COR-L47 (cell line): ENCODE measurements at places on chromosomes 6 and 20.

GRCh38 chr6:158571826-158572652 is 12.1 kb downstream of the TMEM181 start:
- no peak for DNase-seq

GRCh38 chr6:133606852-133607251 is 282.1 kb upstream of the TCF21 start:
- DNase-seq, result no peak

DNA sequence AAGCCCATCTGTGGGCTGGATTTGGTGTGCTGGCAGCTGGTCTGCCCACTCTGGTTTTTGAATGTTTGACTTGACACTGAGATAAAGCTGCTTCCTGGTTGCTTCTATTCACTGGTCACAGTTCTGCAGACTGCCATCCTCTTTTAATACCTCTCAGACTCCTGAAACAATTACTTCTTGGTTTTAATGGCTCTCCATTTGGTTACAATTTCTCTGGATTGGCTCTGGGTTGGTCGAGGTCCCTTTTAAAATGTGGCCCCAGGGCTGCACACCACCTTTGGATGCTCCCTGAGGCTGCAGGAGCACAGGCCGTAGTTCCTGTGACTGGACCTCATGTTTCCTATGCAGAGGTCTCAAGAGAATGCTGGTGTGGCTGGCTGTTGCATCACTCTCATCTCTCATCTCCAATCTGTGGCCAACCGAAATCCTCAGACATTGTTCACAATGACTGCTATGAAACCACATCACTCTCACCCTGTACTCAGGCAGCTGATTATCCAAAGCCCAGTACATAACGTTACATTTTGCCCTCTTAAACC is 98.5 kb downstream of the INSM1 start:
- DNase-seq, result no peak

DNA sequence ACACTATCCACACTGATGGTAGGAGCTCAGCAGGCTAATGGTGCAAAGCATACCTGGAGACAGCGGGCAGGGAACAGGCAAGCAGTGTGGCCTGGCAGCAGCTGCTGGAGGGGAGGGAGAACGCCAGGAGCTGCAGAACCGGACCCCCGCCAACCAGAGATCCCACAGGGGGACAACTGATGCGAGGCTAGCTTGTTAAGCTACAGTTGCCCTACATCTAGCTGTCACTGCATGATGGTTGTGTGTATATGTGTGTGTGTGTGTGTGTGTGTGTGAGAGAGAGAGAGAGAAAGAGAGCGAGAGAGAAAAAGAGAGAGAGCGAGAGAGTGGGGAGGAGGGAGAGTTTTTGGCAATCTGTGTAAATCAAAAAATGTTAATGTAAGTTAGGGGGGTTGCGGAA is 69.7 kb upstream of the NHSL1 start:
- no peak for DNase-seq

GRCh38 chr6:145119081-145119480 is 616.2 kb downstream of the EPM2A start:
- DNase-seq, result no peak

GRCh38 chr6:112457886-112458285 is 110.8 kb downstream of the RFPL4B start:
- DNase-seq, result no peak

DNA sequence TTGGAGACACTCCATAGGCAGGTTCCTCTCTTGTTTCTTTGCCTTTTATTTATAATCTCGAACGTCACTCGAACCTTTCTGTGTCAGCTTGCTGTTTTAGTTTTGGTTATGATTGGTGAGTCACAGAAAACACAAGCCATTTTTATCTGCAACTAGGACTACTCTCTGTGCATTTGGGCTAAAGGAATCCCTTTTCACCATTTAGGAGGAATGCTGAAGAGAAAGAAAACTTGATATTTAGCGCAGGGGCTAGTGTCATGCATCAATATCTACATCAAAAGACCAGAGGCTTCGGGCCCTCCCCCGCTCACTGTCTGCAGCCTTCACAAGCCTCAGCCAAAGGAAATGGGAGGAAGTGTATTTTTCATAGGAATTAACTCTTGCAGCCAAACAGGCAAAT is 507.8 kb upstream of the CITED2 start:
- no peak for DNase-seq

- no peak for DNase-seq
These were observed 7.1 kb downstream of the RPS6KA2 start for GRCh38 chr6:166619912-166620311.

DNA sequence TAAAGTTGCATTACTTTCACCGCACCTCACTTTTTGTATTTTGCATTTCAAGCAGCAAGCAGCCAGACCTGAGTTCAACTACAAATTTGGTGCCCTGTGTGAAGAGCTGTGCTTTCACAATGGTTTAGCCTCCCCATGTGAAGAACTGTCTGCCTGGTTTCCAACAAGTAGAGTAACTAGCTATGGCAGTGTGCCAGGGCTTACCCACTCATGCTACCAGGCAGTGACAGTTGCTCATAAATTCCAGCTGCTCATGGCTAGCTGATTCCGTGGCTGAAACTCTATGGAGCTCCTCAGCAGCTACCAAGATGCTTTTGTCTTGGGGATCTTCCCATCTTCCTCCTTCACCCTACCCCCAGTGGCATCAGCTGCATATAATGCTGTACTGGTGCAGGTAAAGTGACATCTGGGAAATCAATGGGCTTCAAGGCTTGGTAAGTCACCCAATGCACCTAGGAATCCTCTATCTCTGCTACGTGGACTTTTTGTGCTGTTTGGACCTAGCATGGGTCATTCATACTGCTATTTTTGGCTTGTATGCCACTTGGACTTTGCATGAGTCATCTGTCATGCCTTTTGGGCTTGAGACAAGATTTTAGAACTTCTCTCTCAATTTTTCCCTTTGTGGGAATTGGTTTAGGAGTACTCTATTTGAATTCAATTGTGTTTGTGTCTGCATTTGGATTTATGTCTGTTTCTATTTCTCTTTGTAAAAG is 176.5 kb upstream of the GJE1 start:
- no peak for DNase-seq

DNA sequence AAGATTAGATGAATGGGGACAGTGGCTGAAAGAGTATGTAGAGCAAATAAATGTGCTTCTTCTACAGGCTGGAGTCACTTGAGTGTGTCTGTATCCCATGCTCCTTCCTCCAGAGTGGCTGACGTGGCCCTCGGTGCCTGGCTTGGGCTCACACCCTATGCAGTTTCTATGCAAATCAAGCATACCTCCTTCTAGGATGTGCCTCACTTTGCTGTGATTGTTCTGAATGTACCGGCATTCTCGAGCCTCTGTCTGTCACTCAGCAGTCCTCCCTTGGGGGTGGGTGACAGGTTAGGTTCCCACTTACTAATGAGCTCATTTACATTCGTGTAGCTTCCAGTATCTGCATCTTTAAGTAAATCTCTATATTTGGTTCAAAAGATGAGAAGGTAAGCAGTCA is 55.1 kb upstream of the HDDC2 start:
- DNase-seq, result no peak

DNA sequence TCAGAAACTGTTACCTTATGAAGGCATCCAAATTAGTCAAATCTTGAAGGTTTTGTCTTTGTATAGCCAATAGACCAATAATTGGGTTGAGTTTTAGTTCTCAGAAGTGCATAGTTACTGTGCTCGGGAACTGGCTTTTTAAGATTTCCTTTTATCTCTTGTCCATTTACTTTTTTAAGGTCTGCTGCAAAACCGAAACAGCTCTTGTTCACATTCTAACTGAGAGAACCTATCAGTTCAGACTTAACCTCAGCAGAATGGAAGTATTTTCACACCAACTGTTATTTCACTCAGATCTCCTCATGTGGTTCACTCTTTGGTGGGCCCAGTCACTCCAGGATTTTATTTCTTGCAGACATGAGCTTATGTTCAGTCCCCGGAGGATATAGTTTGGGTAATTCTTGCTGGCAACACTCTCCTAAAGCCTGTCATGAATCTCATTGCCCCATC is 55.5 kb downstream of the TPBG start:
- no peak for DNase-seq

- no peak for DNase-seq
These were observed 51.2 kb upstream of the RANBP9 start for GRCh38 chr6:13762611-13763441.

- peak; percentile 24 for DNase-seq
These were observed at the start of gene KCNG1 for GRCh38 chr20:51022803-51023616. KCNG1 (minus strand) TSS chr20:51023107; CDS start chr20:51010338, 12,769 bp downstream.

DNA sequence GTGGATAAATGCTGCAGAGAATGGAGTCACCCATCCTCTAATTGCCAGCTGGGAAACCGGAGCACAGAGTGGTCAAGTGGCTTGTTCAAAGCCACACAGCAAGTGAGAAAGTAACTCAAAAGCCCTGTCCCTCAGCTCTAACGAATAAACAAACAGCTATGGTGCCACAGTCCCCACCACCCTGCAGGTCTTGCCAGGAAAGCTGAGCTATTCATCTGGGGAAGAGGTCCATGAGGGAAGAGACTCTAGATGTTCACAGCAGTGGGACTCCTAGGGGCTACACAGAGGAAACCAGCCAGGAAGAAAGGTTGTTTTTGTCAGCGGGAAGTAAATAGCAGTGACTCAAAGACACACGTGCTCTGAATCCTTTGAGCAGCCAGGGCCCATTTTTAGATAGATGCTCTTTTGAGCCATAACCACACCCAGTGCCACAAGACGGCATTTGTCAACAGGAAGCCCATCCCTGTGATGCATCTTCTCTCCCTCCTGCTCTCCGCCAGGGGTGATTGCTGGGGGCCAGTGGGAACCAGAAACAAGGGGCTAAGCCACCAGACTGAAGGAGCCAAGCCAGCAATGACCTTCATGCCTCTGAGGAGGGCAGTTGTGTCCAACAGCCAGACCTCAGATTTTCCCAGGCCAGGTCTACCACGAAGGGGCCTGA is 32.4 kb upstream of the TCP11 start:
- no peak for DNase-seq

- DNase-seq, result no peak
These were observed 73.2 kb downstream of the BCKDHB start for GRCh38 chr6:80179695-80180094.

DNA sequence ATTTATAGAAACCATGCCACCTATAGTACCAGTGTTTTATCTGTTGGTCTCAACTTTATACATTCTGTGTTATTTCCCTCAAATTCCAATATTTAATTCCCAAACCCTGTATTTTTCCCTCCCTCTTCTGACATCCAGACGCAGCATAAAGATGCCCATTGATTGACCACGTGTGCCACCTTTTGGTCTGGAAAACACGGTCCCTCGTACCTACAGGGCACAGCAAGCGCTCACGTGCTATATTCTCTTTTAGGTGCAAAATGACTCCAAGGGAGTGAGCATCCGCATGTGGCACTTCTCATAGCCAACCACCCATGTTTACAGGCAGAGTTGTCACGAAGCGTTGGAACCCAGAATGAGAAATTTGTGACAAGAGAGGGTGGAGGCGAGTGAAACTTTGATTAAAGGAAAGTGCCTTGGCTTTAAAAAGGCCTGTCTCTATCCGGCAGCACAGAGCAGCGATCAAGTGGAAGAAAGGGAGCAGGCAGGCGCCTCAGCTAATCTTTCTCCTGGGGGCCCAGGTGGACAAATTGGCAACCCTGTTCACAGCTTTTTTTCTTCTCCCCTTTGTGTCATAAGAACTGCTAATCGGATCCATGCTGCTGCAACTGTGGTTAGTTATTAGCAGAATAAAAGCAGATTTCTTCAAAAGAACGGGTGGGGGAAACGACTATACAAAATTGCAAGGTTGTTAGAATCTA is 225.9 kb downstream of the TMEM242 start:
- DNase-seq, result no peak

DNA sequence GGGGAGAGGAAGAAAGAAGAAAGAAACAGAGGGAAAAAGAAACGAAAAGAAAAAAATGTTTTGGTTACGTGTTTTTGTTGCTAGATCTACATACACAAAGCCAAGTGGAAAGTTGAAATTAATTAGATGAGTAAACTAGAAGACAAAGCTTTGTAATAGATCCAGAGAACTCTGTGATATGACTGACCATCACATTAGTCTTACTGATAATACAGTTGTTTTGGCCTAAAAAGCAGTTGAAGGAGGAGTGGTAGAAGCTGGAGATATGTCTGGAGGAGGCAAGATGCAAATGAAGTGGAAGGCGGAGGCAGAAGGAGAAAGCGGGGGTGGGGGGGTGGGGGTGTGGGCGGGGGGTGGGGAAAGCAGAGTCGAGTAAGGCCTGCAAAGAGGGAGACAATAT is 500.1 kb upstream of the ID4 start:
- DNase-seq, result no peak

GRCh38 chr6:160139420-160139851 is 17.8 kb downstream of the SLC22A1 start:
- no peak for DNase-seq

DNA sequence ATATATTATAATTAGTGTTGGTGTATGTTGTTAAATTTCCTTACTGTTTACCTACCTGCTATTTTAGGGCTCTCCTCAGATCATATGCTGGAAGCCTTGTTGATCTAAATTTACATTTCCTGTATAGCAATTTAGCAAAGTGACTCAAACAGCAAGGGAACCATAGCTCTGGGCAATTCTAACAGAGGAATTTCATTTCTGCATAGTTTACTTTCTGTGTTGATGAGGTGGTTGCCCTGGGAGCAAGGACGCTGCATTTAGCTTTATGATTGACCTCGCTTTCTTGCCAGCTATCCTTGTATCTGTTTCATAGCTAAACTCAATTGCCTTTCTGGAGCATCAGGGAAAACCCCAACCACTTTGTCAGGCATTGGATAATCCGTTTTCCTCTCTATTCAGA is 810.8 kb downstream of the GRIK2 start:
- no peak for DNase-seq

- DNase-seq, result no peak
These were observed 275.5 kb downstream of the PTPRK start for GRCh38 chr6:128244751-128245405.

GRCh38 chr20:6347916-6348315 is 225.1 kb upstream of the FERMT1 start:
- peak; percentile 6 for DNase-seq

DNA sequence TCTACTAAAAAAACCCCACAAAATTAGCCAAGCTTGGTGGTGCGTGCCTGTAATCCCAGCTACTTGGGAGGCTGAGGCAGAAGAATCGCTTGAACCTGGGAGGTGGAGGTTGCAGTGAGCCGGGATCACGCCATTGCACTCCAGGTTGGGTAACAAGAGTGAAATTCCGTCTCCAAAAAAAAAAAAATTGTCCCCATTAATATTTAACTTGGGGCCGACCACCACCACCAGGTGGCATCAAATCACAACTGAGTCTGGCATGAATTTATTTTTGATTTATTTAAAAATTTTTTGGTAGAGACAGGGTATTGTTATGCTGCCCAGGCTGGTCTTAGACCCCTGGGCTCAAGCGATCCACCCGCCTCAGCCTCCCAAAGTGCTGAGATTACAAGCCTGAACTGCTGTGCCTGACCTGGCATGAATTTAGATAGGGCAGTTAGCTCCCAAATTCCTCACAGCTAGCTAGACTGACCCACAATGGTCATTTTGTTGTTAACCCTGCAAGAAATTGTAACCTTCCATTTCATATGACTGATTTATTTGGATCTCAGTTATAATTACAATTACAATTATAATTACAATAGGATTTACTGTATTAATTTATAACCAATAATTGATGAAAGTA is 17.1 kb upstream of the BEND3 start:
- DNase-seq, result no peak

GRCh38 chr6:46491628-46492547 is 639 bp upstream of the RCAN2 start:
- peak; percentile 18 for DNase-seq

GRCh38 chr20:15039088-15039752 is 701.8 kb upstream of the FLRT3 start:
- no peak for DNase-seq

GRCh38 chr6:143564484-143565017 is 53.0 kb upstream of the FUCA2 start:
- no peak for DNase-seq

- no peak for DNase-seq
These were observed 46.7 kb downstream of the TRERF1 start for GRCh38 chr6:42405021-42405420.
